ENCODE measurements at places on chromosomes 7 and 10.

- no peak for DNase-seq
Measured at GRCh38 chr10:129935867-129936152, 28.3 kb downstream of the EBF3 start.

DNA sequence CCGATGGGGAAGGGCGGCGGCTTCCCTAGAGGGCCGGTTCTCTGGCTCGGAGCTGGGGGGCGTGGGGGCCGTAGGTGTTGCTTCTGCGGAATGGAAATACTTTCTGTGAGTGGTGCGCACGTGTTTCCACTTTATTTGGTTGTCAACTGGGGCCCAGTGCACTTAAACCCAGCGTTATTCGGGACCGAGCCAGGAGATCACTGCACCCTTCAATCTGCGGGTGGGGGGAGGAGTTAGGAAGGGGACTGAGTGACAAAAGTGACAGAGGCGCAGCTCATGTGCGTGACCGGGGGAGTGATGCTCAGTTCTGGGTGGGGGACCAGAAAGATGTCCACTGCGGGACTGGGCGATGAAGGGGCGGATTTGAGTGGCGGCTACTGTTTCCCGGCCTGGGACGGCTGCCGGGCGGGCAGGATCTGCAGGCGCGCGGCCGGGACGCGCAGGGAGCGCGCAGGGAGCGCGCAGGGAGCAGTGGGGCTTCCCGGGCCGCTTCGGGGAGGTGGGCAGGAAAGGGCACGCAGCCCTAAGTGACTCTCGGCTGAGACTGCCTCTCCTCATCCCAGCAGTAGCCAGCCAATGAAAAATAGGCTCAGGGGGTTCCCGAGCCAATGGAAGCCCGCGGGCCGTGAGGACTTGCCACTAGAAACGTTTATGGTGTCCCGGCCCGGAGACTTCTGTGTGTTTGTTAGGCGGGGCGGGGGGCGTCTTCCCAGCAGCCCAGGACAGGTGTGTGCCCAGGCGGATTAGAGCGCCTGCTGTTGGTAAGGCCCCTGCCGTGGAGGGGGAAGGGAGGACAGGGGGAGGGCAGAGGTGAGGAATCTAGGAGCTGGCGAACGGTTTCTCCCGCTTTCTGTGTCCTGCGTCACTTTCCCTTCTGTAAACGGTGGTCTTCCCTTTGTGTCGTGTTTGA is 54.3 kb upstream of the KDM7A start:
- peak; percentile 66 for DNase-seq

- DNase-seq, result no peak
Measured at GRCh38 chr7:44972562-44972961, 6.3 kb downstream of the MYO1G start.

DNA sequence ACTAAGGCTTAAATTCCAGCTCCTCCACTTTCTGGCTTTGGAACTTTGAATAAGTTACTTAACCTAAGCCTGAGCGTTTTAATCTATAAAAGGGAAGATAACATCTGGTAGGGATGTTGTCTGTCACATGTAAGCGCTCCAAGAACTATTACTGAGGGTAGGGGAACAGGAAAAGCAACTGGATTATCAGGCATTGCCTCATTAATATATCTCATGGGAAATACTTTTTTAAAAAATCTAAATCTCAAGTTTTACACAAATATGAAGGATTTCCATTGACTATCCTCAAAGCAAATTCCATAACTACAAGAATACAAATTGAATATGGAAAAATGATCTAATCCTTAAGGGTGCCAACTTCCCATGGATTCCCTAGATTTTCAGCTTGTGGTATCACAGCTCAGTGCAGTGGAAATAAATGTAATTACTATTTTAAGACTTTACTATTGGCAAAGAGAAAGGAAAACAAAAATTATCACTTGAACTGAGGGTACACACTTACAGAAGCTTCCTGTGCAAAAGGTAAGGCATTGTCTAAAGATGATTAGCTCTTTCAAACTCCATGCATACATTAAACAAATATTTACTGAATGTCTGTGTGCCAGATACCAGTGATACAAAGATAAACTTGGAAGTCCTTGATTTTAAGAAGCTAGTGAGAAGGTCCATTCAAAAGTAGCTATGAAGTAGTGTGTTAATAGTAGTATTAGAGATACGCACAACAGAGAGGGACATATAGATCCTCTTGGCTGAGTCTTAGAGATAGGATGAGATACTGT is 38.4 kb downstream of the NT5C2 start:
- no peak for DNase-seq

GRCh38 chr7:95710711-95711110 is 61.6 kb upstream of the DYNC1I1 start:
- no peak for DNase-seq
